ENCODE measurements at places on chromosomes 7 and 10. TPM values are rescaled to one million over a fixed set of nuclear protein-coding genes. Genes with fewer than 3 reads are reported as not detected.

DNA sequence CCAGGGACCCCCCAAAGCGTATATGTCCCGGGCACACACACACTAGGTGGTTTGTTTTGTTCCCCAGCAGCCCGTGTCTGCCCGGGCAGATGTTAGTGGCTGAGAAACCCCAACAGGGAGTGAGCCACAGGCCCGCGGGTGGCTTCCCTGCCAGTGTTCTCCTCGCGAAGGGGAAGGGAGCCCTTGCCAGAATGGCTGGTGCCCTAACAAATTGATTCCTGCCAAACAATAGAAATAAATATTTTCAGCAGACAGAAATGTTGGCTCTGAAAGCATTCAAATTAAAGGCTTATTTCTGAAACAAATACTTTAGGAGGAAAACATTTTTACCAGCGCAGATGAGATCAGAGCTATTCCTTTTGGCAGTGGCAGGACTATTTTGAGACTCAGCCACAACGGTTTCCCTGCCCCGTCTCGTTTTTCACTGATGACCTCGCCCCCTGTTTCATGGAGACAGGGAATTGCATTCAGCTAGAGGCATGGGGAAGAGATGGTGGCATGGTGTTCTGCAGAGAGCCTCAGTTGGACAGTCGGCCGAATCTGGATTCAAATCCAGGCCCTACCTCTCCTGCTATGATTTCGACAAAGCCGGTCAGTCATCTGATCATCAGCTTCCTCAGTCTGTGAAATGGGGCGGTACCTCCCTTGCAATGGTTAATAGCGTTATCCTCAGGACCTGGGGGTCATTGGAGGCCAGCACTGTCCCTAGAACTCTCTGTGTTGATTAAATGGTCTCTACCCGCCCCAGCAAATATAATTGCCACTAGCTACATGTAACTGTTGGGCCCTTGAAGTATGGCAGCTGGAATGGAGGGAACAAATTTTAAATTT, 84.5 kb downstream of the CUX1 start:
- no peak for DNase-seq

- DNase-seq: no peak
These were observed 13.2 kb downstream of the SHOC2 start for GRCh38 chr10:110932505-110933180.

Gene DENND2A
- 3.5 TPM for polyA plus RNA-seq

Gene WNT8B
- 0.28 TPM for polyA plus RNA-seq

DNA sequence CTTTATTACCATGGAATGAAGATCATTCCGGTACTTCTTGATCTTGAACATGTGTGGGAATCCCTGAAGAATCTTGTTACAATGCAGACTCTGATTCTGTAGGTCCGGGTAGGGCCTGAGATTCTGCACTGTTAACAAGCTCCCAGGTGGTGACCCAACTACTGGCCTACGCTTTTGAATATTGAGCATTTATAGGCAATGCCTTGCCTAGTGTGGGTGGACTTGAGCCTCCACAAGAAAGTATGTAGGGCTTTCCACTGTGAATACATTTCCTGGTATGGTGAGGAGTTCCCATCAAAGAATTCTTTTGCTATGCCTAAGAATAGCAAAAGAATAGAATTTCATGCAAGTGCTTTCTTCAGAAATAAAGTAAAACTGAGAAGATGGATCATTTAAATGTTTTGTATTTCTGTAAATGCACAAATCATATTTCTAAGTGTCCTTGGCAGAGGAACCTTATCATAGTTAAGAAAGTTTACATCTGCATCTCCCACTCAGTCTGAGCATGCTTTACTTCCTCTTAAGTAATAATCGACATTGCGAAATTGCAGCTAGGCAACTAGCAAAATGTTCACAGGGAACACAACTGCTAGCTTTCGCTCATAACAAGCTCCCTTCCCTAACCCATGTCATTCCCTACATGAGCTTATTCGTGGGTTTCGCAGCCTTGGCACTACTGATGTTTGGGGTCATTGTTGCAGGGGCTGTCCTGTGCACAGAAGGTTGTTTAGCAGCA, 71.4 kb downstream of the AHR start:
- no peak for DNase-seq

Gene HOXA11
- not detected for polyA plus RNA-seq

All from SK-N-SH (cell line).